Tongue (tissue), 3 donors: ENCODE measurements at places on chromosomes 7 and 10. TPM values are rescaled to one million over a fixed set of nuclear protein-coding genes. Genes with fewer than 3 reads are reported as not detected.

Gene IMMP2L
- total RNA-seq, result 32.0 TPM

DNA sequence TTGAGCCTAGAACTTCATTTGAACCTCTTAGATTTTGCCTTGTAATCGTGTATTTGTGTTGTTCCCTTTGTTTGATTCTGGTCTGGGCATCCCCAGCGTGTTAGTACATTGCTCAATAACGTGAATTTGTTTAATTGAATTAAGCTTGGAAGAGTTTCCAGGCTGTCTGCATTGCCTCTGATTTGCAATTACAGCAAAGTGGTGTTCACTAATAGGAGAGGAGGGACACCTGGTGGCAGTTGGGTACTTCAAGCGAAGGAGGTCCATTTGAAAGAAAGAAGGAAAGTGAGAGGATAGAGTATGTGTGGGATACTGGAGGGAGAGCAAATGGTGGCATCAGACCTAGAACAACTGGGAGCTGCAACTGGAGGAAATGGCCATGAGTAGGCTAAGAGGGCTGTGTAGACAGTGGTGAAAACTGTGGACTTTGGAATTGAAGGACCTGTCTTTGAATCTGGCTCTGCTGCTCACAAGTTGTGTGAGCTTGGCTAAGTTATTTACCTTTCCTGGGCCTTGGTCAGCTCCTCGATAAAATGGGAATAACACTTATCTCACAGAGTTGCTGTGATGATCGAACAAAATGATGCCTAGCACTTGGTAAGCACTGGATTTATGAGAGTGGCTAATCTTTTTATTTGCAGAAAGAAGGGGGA is 15.1 kb downstream of the LSMEM1 start:
- peak; percentile 75 for DNase-seq

- DNase-seq, result peak; percentile 78
These were observed 87.1 kb downstream of the SLC16A9 start for GRCh38 chr10:59622320-59623132.

- DNase-seq, result peak; percentile 90
These were observed 2.2 kb downstream of the CYP17A1 start for GRCh38 chr10:102835007-102835482.

DNA sequence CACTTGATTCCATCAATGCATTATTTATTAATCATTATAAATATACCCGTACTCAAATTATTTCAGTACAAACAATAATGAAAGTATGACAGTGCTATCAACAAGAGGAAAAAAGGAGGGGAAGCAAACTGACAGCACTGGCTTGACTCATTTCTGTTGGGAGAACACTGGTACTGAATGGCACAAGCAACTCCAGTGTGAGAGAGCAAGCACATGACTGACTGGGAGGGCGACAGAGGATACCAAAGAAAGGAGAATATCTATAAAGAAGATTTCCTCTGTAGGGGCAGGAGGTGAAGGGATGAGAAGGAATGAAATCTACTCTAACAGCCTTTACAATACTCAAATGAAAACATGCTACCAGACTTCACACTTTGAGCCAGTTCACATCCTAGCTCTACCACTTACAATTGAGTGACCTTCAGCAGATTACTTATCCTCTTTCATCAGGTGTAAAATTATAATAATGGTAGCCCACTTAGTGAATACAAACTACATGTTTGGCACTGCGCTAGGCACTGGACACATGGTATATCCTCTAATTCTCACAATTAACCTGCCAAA is 1.5 kb downstream of the USP54 start:
- no peak for DNase-seq

- no peak for DNase-seq
These were observed 2.3 kb downstream of the CREB3L2 start for GRCh38 chr7:137999496-138000080.
